Stimulated activated CD4-positive, alpha-beta T cell treated with anti-CD3 and anti-CD28 coated beads, Interleukin-1b, Interleukin-23, amount 100 ng/mL, for 1 hour (primary cell): ENCODE measurements at places on chromosomes 4 and X.

DNA sequence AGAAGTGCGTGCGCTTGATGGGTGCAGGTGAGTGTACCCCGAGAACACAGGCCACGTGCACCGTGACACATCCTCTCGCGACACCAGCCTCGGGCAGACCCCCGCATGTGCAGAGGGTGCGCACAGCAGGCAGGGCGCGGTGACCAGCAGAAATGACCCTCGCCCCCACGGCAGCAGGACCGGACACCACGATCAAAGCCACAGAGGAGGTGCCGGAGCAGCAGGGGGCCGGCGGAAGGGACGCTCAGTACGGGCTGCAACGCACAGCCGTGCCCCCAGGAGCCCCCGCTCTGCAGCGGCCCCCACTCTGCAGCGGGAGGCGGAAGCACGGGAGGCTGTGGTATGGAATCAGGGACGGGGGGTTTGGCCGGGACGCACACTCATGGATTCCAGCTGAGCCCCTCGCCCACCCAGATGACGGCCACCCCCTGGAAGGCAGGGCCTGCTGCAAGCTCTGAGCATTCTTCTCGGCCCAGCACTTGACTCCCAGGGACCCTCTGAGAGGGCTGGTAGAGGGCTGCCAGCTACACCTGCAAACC, 17.1 kb downstream of the PPP2R3B start:
- no peak for DNase-seq

- no peak for DNase-seq
Measured at GRCh38 chrX:30312858-30313257, 3.7 kb upstream of the NR0B1 start.

- DNase-seq = no peak
Measured at GRCh38 chr4:88318751-88319350, 34.5 kb upstream of the PPM1K start.

DNA sequence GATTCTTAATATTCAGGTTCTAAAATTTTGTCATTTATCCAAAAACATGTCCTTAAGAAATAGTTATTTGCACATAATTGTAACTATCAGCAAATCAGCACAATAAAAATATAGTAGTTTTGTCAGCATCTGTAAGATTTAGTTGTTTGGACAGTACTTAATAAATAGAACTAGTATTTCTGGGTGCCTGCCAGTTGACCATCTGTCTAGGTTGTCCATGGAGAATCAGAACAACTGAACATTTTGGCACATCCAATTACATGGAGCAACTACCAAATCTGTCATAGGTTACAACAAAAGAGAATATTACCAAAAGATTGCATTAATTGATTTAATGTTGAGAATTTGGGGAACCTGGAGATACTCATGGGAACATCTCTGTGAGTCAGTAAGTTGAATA, 305.5 kb upstream of the TACR3 start:
- no peak for DNase-seq

DNA sequence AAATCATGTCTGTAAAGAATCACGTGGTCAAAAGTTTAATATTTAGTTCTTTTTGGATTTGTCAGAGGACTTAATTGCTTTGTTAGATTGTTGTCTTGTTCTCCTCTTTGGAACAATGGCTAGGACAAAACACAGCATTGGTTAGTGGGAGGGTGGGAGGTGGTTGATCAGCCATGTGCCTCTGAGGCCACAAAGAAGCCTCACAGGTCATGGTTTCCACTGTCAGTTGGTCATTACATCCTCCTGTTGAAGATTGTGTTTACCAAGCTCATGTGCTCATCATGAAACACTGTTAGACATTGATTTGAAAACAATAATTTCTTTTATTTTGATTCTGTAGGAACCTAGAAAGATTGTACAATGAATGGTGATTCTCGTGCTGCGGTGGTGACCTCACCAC, 31.9 kb downstream of the ADD1 start:
- DNase-seq = no peak

- no peak for DNase-seq
Measured at GRCh38 chrX:136146614-136147314, 569 bp upstream of the FHL1 start.
